SK-MEL-5 (cell line): ENCODE measurements at places on chromosomes 13 and 19.
A peak's percentile ranks its signal among the peaks of the same experiment; 100 is the strongest.

GRCh38 chr13:45500492-45501174 lies 35.9 kb downstream of the COG3 start:
- DNase-seq = peak; percentile 98

DNA sequence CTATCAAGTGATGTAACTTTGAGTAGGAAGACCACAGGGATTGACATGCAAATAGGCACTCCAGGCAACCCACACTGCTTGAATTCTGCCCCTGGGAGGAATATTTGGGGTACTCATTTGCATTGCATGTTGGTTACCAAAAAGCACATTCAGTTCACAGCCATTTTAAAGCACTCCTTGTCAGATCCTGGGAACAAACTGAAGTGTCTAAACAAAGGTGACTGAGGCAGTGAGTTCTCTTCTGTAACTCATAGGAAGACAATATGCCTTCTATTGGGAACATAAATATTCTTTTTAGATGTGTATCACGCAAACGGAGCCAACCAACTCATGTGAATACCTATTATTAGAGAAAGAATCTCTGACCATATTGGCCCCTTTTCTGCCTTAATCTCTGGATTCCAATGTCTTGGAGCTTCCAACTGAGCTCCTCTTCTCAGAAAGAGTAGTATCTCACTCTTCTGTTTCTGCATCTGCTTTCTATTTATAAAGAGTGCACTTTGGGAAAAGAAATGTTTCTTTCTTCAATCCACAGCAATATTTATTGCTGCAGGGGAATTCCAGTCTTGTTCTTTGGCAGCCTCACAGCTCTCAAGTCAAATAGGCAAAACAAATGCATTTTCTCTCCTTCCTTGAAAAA lies 125.7 kb upstream of the NBEA start:
- DNase-seq = peak; percentile 94

GRCh38 chr13:30974350-30974749 lies 41.9 kb downstream of the TEX26 start:
- DNase-seq = no peak

DNA sequence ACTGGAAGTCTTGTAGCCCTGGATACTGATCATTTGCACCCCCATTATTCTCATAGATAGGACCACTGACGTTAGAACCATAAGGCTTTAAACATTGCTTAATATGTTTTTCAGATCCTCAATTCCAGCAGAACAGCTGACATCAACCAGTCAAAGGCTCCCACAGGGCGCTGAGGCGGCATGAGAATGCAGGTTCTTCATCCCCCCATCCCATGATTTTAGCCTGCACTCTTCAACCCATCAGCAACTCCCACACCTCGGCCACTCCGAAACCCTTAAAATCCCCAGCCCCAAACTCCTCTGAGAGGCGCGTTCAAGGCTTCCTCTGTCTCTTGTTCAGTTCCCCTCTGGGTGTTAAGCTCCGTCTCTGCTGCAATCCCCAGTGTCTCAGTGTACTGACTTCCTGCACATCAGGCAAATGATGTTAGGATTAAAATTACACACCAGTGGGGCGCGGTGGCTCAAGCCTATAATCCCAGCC lies 24.3 kb upstream of the LAMP1 start:
- DNase-seq = no peak

GRCh38 chr13:31056644-31057271 lies 104.9 kb downstream of the HSPH1 start:
- DNase-seq = no peak

- no peak for DNase-seq
Measured at GRCh38 chr19:46720503-46721239, 3.8 kb upstream of the PRKD2 start.

- DNase-seq = no peak
Measured at GRCh38 chr13:75855216-75855615, 219.1 kb downstream of the LMO7 start.

GRCh38 chr13:73816702-73817101 lies 317.5 kb downstream of the KLF12 start:
- DNase-seq = no peak

GRCh38 chr13:44074611-44075010 lies 194.9 kb downstream of the LACC1 start:
- no peak for DNase-seq

DNA sequence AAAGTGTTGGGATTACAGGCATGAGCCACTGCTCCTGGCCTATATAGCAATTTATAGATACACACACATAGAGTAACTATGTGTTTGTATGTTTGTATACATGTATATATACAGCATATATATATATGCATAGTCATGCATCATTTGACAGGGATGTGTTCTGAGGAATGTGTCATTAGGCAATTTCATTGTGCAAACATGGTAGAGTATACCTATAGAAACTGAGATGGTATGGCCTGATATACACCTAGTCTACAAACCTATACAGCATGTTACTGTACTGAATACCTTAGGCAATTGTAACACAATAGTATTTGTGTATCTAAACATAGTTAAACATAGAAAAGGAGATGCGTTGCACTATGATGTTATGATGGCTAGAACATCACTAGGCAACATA lies 53.0 kb upstream of the PCCA start:
- DNase-seq = no peak

DNA sequence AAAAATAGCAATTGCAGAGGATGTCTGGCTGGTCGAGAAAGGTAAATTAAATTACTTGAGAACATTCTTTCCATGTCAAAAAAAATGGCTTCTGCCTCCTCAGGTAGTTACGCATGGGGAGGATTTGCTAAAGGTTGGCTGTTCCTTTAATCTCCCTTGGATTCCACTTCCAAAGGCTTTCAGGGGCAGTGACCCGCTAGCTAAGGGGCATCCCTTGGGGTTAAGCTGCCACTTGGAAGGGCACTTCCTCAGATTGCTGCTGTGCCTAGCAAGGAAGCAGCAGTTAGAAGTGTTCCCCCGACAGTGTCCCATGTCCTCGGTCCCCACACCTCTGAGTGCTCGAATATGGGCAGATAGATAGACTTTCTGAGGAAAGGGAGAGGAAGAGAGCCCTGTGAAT lies 108.5 kb downstream of the RGCC start:
- DNase-seq = no peak

- no peak for DNase-seq
Measured at GRCh38 chr13:113584870-113585671, 518 bp downstream of the TFDP1 start.

DNA sequence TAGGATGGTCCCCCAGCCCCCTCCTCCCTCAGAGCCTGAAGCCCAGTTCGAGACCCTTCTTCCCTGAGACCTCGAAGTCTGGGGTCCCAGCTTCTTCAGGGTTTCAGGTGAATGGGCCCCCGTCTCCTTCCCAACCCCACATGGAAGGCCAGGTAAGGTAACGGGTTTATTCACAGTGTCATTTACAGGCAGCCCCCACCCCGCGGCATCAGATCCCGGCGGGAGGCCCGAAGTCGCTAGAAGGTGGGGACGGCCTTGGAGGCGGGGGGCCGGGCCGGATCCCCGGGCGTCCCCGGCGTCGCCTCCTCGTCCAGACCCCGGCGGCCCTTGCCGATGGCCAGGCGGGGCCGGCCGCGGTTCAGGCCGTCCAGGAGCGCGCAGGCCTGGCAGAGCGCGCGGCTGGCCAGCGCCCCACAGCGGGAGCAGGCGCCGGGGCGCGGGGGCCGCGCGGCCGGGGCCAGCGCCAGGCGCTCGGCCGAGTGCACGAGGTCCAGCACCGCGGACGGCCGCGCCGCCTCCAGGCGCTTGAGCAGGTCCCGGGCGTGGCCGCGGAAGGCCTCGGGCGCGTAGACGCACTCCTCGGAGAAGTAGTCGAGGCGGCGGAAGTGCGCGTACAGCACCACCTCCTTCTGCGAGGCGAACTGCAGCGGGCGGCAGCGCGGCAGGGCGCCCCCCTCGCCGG lies 9.7 kb downstream of the CTU1 start:
- DNase-seq = no peak

GRCh38 chr13:51595416-51595815 lies 11.2 kb downstream of the WDFY2 start:
- no peak for DNase-seq

DNA sequence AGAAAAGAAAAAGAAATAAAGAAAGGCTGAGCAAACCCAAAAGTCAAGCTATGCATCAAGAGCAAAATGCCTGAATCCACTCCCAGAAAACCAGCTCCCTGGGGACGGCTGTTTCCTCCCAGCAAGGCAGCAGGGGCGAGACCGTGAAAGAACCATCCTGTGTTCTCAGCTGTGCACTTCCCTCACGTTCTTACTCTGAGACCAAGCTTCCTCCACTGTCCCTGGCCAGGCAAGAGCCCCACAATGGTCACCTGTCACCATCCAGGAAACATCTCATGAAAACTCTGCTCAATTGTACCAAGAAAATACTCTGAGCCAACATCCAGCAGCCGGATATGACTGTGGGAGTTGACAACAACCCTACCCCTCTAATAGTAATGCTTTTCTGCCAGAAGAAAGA lies 22.9 kb downstream of the RAB20 start:
- peak; percentile 47 for DNase-seq

DNA sequence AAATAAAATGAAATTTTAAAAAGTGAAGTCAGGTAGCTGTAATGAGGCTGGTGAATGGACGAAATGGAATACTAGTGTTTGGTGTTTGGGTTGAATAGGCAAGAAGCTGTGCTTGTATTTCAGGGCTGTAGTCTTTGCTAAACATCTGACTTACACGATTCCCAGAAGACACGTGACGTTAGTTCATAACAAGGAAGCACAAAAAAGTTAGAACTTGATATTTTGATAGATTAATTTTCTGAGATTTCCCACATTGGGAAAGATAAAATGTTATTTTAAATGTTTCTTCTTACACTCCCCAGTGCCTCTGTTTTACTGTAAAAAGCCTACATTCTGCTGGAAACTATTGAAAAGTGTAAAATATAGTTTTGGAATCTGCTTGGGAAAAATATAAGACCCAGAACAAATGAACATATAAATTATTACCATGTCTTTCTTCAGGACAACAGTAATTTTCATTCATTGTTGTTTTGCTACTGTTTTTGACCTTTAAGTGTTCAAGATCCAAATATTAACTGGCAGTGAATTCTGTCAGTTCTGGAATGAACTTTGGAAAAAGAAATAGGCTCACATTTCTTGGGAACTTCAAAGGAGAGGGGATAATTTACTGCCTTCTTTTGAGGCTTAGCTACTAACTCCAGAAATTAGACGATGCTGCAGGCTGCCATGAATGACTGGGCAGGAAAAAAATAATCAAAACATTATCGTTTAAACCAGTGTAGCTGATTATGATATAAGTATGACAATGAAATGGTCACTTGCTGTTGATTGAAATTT lies 241.3 kb downstream of the SLITRK6 start:
- peak; percentile 60 for DNase-seq

GRCh38 chr19:17248011-17248776 lies 2.5 kb upstream of the NR2F6 start:
- no peak for DNase-seq

GRCh38 chr13:50452028-50452427 lies 391.5 kb downstream of the DLEU7 start:
- DNase-seq = no peak

DNA sequence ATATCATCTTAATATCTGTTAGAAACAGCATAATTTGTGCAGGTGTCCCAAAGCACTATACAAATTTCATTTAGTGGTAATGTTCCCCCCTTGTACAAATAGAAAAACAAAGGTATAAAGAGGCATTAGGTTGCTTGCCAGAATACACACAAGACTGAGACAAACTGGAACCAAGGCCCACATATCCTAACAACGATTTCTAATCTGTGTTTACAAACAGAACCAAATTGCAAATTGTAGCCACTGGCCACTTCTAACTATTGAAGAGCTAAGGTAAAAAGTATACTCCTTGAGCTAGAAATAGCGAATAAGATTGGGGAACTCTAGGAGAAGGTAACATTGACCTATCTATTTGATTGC lies 526.1 kb downstream of the KLF12 start:
- DNase-seq = no peak

DNA sequence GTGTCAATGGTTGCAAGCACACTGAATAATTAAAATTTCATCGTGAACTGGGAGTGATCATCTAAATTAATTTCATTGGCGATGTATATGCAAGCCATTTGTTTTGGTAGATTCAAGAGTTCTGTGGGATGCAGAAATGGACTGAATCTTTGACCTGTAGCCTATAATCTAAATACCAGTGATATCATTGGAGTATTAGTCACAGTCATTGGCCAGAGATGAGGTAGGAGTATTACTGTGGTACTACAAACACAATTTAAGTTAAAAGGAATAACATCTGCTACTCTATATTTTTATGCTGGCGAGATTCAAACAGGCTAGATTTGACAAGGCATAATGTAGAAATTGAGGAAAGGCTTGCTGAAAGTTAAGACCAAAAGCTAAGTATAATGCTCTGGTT lies 14.0 kb downstream of the FRY start:
- no peak for DNase-seq

- DNase-seq = no peak
Measured at GRCh38 chr19:12647490-12648071, 19.0 kb downstream of the MAN2B1 start.

GRCh38 chr19:23783636-23784035 lies 24.9 kb upstream of the ZNF681 start:
- no peak for DNase-seq

- DNase-seq = no peak
Measured at GRCh38 chr13:100521851-100522617, 66.6 kb downstream of the GGACT start.

GRCh38 chr13:75789451-75790197 lies 153.5 kb downstream of the LMO7 start:
- DNase-seq = no peak

GRCh38 chr19:48397263-48398101 lies 4.0 kb downstream of the GRIN2D start:
- DNase-seq = no peak

GRCh38 chr13:105871326-105871725 lies 664.1 kb downstream of the EFNB2 start:
- DNase-seq = no peak
